A172 (cell line): ENCODE measurements at places on chromosomes 11 and 22. TPM values are rescaled to one million over a fixed set of nuclear protein-coding genes. Genes with fewer than 3 reads are reported as not detected.

PNPLA2 gene
- 17.0 and 33.8 TPM in 2 replicates for total RNA-seq

CSRP3 gene
- total RNA-seq = not detected in 2 replicates

IGSF9B gene
- total RNA-seq = 0.43 and 0.57 TPM in 2 replicates

FDXACB1 gene
- 1.5 and 3.4 TPM in 2 replicates for total RNA-seq

IL18 gene
- 32.4 and 68.3 TPM in 2 replicates for total RNA-seq

DNA sequence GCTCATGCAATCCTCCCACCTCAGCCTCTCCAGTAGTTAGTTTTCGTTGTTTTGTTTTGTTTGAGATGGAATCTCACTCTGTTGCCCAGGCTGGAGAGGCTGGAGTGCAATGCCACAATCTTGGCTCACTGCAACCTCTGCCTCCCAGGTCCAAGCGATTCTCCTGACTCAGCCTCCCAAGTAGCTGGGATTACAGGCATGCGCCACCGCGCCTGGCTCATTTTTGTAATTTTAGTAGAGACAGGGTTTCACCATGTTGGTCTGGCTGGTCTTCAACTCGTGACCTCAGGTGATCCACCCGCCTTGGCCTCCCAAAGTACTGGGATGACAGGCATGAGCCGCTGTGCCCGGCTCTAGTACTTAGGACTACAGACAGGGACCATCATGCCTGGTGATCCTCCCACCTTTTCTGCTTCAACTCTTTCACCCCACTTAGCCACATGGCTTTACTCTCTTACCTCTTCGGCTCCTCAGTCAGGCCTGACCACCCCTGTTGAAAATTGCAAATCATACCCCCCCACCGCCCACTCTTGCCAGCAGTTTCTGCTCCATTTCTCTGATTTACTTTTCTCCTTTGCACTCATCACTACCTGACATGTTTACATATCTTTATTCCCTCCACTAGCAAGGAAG, 157.1 kb upstream of the GRK3 start:
- DNase-seq = no peak

- no peak for DNase-seq
Observed at GRCh38 chr11:123195188-123196059, at the start of gene CLMP. TSS of gene CLMP (minus strand) at chr11:123195248. CDS start at chr11:123194940, 308 bp downstream.

- no peak for DNase-seq
Observed at GRCh38 chr11:126914941-126915340, 85.6 kb downstream of the KIRREL3 start.

DNA sequence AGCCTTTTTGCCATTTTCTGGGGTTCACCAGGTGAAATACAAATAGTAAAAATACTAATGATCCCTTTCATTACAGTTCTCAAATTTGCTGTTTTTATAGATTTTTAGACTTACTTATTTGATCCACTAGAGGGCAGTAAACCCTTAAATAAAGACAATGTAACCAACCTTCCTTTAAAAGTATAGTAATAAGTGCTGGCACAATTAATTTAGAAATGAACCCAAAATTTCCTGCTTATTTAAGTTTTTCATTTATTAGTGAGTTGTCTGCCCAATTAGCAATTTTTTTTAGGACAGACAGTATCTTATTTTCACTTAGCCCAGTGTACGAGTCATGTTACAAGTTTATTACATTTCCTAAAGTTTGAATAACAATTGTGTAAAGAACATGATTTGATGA, 4.7 kb downstream of the DDIAS start:
- peak; percentile 28 for DNase-seq

DNA sequence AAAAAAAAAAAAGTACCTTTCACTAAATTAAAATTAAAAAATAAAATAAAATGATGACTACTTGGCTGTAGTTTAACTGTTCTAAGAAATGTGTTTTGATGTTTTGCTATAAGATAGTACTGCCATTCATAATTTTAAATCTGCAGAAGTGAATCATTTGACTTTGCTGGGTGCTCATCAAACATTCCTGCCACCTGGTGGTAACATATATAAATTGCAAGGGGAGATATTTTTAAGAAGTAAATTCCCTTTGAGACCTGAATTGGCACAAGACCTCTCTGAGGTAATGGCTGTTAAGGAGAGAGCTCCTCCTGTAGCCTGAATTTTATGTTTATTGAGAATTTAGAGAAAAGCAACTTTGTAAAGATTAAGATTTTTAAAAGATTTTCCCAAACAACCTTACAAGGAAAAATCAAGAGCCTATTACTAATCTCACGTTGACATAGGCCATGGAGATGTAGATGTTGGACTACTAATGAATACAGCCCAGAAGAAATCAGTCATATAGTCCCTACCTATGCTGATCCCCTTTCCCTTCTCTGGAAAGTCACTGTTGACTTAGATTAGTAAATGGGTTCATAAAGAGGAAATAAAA, 11.9 kb upstream of the NARS2 start:
- no peak for DNase-seq

DNA sequence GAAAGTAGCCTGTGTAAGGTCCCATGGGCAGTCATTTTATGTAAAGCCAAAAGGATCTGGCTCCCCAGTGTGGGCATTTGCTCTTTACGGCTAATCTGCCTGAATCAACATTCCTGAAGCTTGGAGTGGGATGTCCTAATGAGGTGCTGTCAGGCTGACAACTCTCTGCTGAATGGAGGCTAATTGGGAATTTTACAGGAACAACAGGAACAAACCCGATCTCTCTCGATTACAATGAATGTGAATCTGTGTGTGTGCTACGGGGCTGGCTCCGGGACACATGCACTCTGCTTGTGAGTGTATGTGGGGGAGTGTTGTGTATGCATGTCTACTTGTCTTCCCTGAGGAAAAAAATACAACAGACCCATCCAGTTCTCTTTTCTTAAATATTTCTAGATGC, 415.2 kb downstream of the TENM4 start:
- no peak for DNase-seq

GRCh38 chr11:64314805-64315561, 2.4 kb downstream of the TRMT112 start:
- no peak for DNase-seq

DNA sequence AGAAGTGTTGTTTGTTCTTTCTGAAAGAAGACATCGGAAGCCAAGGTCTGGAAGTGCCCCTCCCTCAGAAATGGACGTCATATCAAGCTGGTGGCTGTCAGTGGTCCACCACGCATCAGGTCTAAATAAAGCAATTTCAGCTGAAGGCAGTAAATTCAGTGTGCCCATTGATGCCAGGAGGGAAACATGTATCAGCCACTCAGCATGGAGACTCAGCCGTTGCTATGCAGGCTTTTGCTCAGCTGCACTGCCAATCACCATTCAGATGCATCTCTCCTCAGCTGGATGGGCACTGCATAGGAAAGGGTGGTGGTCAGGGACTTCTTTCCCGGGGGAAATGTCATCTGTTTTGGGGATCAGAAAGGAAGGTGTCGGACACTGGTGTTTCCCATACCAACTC, 878.2 kb downstream of the NTM start:
- no peak for DNase-seq

GRCh38 chr11:60743058-60743457, 13.6 kb upstream of the MS4A15 start:
- no peak for DNase-seq

DNA sequence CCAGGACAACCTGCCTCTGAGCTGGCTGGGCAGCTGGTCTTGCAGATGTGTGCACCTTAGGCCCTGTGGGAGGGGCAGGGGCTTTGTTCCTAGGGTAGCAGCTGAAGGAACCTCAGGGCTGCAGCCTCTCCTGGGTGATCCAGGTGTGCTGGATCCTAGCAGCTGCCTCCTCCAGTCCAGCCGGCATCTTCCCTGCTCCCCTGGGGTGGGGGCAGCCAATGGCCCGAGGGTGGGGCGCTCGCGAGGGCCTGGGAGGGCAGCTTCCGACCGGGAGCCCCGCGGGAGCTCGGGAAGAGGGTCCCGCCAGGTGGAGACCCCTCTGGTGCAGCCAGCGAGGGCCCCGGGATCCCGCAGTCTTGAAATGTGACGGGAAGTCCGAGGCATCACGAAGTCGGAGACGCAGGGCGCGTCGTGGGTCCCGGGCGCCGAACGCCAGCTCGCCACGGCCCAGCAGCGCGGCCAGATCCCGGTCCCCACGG, 1.7 kb downstream of the IFITM1 start:
- no peak for DNase-seq

DNA sequence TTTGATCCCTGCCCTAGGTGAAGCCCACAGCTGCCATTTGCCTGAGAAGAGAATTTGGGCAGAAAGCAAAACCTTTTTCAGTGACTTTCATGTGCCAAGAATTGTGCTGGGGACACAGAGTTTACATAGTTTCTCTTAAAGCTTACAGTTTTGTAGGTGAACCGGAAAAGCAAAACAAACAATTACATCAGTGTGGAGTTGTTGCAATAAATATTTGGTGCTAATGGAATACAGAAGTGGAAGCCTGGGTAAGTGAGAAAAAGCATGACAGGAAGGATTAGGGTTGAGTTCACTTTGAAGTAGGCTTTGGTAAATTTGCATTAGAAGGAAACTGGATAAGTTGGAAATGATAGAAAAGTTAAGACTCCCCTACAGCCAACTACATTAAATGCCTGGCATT, 82.7 kb downstream of the RASSF10 start:
- DNase-seq = no peak

GRCh38 chr11:17714356-17714854, 5.0 kb upstream of the MYOD1 start:
- no peak for DNase-seq

DNA sequence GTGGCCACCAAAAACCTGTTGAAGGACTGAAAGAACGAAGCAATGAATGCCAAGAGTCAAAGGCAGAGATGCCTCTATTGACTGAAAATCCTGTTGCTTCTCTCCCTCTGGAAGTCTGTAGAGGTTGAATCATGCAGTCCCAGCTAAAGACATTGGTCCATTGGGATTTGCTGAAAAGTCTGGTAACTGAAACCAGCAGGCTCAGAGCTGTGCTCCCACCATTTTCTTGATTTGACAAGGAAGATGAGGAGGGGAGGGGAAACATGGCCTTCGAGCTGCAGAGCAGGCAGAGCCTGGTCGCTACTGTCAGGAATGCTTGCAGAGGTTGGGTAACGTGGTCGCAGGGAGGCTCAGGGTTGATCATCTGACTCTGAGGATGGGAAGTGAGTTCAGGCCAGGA, 72.8 kb upstream of the CSNK2A3 start:
- no peak for DNase-seq

GRCh38 chr22:27705408-27706080, 96.0 kb downstream of the MN1 start:
- no peak for DNase-seq

DNA sequence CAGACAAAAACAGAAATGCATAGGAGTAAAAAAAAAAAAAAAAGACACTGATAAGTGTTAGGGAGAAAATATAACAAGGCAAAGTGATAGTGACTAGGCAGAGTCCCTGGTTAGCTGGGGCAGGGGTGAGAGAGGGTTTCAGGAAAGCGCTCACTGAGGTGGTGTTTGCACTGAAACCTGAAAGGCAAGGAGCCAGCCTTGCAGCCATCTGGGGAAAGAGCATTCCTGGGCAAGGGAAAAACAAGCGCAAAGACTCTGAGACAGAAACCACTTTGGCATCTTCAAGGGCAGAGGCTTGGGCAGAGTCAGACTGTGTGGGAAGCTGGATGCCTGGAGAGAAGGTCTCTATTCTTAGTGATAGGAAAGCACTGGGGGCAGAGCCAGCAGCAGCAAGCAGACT, 14.5 kb downstream of the CLMP start:
- DNase-seq = no peak
